ENCODE measurements at places on chromosomes 2 and 18. TPM values are rescaled to one million over a fixed set of nuclear protein-coding genes. Genes with fewer than 3 reads are reported as not detected.

Gene SCN9A
- polyA plus RNA-seq: 17.9 TPM

Gene STAT4
- 7.4 TPM for polyA plus RNA-seq

Gene SCRN3
- 47.2 TPM for polyA plus RNA-seq

Gene EVX2
- 0.74 TPM for polyA plus RNA-seq

Gene DYNC2LI1
- polyA plus RNA-seq: 47.8 TPM

Gene ACVR2A
- 26.1 TPM for polyA plus RNA-seq

Gene FAHD2B
- polyA plus RNA-seq: 17.4 TPM

Gene RNPEPL1
- 41.8 TPM for polyA plus RNA-seq

Gene COL6A3
- polyA plus RNA-seq: 88.4 TPM

Gene PLEK
- 5.2 TPM for polyA plus RNA-seq

Gene PAX3
- polyA plus RNA-seq: 9.4 TPM

Gene RAB27B
- polyA plus RNA-seq: 23.1 TPM

Gene CASP10
- 2.8 TPM for polyA plus RNA-seq

Gene RGPD8
- polyA plus RNA-seq: 2.1 TPM

Gene ARHGAP15
- polyA plus RNA-seq: 6.3 TPM

Gene CHRNA1
- polyA plus RNA-seq: 0.68 TPM

Gene PLEKHH2
- polyA plus RNA-seq: 9.0 TPM

Gene SPC25
- polyA plus RNA-seq: 10.3 TPM

Gene ADGRF3
- polyA plus RNA-seq: 0.72 TPM

Gene KIF5C
- polyA plus RNA-seq: 197 TPM

Data from spinal cord (tissue), 10 donors.